ENCODE measurements at places on chromosomes 1 and 21. TPM values are rescaled to one million over a fixed set of nuclear protein-coding genes. Genes with fewer than 3 reads are reported as not detected.

Gene PDZK1
- 2.1 TPM for polyA plus RNA-seq

DNA sequence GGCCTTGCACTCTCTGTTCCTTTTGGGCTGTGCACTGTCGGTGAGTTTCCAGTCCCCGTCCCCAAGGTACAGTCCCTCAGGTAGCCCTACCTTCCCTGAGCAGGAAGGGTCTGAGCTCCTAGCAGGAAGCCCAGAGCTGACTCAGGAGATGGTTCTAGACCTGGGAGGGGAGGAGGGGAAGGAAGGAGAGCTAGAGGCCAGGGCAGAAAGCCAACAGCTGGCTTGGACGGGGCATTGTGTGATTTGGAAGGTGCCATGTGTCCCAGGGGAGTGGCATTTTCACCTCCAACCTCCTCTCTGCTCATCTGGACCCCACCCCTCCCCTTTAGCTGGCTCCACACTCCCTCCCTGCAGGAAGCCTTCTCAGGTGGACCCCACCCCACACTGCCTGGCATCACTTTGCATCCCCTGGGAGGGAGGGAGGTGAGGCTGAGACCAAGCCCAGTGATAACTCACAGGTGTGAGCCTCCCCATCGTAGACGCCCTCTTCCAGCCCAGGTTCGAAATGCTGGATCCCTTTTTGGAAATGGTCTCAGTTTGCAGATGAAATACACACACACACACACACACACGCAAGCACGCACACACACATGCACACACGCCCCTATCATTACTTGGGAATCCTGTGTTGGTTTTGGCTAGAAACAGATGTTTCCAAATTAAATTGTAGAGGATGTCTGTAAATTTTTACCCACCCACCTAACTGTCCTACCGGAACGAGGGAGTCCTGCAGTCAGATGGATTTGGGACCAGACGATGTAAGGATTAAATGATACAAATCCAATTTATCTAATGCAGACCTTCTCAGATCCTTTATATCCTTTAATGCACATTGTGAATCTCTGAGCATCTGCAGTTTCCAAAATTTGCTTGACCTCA lies 19.7 kb upstream of the IFNLR1 start:
- no peak for DNase-seq

Gene C1orf56
- 11.2 TPM for polyA plus RNA-seq

- DNase-seq, result peak; percentile 9
These were observed 200.6 kb downstream of the PTGER3 start for GRCh38 chr1:70847013-70847412.

GRCh38 chr21:40299451-40299850 lies 432.2 kb downstream of the PCP4 start:
- no peak for DNase-seq

Gene PKP1
- 0.29 TPM for polyA plus RNA-seq

Data from left lung (tissue), 14 donors.